RPMI7951 (cell line): ENCODE measurements at places on chromosomes 16 and 17.

GRCh38 chr17:15109608-15110007 lies 155.5 kb downstream of the PMP22 start:
- no peak for DNase-seq

GRCh38 chr17:58085039-58085715 lies 2.0 kb downstream of the DYNLL2 start:
- peak; percentile 40 for DNase-seq

DNA sequence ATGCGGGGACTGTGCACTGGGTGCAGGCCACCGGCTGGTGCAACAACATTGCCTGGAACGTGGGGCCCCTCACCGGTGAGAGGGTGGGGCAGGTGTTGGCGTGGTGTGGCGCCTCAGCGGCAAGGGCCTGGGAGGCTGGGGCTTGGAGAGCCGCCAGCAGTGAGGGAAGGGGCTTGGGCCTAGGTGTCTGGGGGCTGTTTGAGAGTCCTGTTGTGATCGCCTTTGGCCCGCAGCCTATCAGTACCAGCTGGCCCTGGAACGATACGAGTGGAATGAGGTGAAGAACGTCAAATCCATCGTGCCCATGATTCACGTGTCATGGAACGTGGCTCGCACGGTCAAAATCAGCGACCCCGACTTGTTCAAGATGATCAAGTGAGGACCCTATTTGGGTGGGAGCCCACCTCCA lies 2.6 kb upstream of the TMEM88 start:
- no peak for DNase-seq

GRCh38 chr17:81641825-81642489 lies 5.0 kb downstream of the TSPAN10 start:
- peak; percentile 63 for DNase-seq

DNA sequence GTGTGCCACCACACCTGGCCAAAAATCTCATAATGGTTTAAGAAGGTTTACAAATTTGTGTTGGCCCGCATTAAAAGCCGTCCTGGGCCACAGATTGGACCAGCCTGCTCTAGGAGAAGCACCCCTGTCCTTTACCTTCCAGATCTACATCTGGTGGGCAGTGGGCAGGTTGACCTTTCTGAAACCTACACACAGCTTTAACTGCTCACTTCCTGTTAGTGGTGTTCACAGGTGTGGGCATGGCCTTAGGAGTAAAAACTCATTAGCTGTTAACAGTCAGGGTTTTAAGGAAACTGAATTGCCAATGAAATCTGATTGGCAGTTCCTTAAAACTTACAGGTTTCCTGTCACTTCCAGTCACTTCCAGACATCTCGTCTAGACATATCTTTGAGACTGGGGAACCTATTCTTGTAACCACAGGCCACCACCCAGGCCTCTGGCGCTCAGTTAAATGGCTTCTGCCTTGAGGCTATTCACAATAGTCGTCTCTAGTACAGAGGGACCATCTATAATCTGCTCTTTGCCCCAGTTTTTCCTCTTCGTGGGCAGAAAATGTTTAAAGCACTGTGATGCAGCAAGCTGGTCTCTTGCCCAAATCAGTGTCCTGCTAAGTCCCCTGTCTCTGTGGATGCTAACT lies 29.3 kb downstream of the GNGT2 start:
- DNase-seq = no peak

- DNase-seq = peak; percentile 98
Measured at GRCh38 chr16:66618588-66619375, 14.3 kb downstream of the CMTM3 start.

DNA sequence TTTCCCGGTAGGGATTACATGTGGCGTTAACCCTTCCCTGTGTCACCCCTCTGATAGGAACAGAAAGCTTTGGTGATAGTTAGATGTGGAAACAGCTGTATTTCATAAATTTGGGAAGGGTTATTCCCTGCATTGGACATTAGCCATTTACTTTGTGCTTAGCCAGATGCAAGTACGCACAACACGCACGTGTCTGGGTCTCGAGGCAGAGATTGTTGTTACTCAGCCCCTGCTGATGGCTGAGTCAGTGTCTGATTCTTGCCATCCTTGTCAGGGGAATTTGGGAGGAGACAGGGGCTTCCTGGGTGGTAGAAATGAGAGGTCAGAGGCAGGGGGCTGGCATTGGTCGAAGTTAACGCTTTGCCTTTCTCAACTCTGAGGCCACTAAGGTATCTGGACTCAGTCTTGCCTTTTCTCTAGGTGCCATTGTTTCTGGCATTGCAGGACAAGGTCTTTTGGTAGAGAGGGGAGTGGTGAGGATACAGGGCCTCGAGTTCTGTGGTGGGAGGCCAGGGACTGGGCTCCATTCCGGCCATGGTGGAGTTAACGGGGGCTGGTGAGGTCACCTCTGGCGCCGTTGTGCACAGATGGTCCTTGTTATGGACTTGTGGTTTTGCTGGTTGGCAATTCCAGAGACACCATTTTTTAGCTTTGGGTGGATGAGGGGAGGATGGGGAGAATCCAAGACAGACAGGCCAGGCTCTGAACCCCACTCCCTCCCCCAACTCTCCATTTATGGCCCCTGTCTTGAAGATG lies 8.2 kb downstream of the MMP2 start:
- DNase-seq = peak; percentile 96

DNA sequence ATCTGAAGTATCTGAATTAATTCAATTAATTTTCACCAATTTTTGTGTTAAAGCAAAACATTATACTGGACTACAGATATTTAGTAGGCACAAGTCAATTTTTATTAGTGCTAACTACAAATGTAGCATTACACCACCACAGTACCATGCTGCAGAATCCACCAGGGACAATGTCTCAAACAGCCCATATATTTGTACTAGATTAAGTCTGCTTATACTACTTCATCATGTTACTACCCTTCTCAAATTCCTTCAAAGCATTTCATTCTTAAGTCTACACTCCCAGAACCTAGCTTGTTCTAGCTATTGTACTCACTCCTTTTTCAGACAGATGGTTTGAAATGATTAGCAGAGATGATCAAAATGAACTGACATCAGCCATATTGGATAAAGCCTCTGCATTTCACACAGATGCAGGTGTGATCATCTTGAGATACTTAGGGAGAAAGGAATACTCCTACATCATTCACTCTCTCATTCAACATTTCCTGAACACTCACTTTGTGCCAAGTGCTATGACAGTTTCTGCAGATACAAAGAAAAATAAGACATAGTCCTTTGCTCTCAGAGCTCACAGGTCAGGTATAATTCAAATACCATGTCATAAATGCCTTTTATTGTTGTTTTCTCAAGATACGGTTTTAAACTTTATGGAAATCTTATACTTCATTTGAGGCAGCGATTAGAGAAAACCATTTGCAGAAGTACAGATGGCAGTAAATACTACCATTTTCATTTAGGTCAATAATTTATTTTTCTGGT lies 47.7 kb downstream of the SMURF2 start:
- no peak for DNase-seq

DNA sequence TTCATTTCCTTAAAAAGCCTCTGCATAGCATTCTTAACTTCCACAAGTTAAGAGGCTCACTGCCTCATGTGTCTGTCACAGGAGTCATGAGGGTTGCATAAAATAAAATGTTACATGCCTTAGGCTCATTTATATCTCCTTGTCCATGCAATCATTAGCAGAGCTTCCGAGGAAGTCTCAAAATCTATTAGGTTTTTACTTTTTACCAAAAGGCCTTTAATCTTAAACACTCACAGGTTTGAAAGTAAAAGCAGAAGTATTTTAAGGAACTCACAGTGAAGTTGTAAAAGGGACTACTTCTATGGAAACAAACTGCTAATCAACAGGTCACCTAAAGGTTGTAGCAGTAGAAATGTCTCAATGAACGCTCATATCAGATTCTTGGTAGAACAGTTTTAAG lies 5.2 kb upstream of the ATP6V0A1 start:
- DNase-seq = no peak

- DNase-seq = no peak
Measured at GRCh38 chr17:81027038-81027437, 7.9 kb upstream of the BAIAP2 start.

GRCh38 chr17:74176546-74177001 lies 26.9 kb upstream of the RPL38 start:
- DNase-seq = peak; percentile 50

GRCh38 chr16:29699324-29700219 lies 20.6 kb downstream of the QPRT start:
- DNase-seq = peak; percentile 24

GRCh38 chr16:73124097-73124652 lies 76.2 kb upstream of the ZFHX3 start:
- DNase-seq = no peak

DNA sequence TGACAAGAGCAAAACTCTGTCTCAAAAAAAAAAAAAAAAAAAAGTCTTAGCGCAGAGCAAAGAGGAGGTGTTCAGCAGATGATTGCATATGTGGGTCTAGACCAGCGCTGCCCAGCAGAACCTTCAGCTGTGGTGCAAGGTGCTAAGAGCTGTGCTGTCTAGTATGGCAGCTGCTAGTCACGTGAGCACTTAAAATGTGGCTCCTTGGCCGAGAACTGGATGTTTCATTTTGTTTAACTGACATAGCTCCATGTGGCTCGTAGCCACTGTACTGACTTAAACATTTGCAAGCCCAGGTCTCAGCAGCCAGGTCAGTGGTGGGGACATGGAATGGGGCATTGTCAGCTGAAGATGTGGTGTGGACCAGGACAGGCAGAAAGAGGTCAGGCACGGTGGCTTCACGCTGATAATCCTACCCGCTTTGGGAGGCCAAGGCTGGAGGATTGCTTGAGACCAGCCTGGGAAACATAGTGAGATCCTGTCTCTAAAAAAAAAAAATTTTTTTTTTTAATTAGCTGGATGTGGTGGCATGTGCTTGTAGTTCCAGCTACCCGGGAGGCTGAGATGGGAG lies 9.2 kb downstream of the C1QTNF1 start:
- no peak for DNase-seq

GRCh38 chr17:55437159-55437605 lies 15.5 kb upstream of the MMD start:
- no peak for DNase-seq

DNA sequence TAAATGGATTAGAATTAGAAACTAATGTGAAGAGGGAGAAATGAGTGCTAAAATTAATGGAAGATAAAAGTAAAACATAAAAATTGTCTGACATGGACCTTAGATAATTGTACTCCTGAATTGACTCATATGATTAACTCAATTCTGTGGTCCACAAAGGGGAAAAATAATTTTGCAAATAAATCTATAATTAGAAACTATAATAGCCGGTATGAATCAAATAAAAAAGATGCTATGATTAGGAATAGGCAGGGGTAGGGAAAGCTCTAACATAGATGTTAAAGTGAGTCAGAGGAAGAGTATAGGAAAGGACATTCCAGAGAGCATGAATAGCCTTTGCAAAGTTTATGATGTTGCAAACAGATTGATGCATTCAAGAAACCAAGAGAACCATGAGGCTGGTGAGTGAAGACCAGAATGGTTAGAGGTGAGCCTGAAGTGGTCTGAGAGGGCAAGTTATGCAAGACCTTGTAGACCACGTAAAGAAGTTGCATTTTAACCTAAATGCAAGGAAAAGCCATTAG lies 262.1 kb upstream of the CA10 start:
- no peak for DNase-seq

GRCh38 chr17:17406225-17406624 lies 70.6 kb upstream of the MED9 start:
- DNase-seq = no peak

- peak; percentile 10 for DNase-seq
Measured at GRCh38 chr16:11034481-11034931, 90.1 kb downstream of the CLEC16A start.

DNA sequence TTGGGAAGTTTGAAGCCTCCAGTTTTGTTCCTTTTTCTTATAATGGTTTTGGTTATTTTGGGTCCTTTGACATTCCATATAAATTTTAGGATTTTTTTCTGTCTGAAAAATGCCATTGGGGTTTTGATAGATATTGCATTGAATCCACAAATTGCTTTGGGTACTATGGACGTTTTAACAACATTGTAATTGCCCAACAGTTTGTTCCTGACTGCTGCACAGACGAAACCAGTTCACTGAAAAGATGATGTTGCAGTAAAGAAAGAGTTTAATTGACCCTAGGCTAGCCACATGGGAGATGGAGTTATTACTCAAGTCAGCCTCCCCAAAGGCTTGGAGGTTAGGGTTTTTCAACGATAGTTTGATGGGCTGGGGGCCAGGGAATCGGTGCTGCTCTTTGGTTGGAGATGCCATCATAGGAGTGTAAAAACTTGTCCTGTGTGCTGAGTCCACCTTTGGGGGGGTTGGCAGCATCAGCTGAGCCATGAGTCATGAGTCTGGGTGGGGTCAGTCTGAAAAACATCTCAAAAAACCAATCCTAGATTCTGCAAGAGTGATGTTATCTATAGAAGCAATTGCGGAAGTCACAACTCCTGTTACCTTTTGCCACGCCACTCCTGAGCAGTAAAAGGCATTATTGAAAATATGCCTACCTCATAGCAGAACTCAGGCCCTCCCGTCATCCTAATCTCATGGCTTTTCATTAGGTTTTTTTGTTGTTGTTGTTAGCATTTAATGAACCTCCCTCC lies 2.7 kb upstream of the PRSS41 start:
- DNase-seq = no peak

DNA sequence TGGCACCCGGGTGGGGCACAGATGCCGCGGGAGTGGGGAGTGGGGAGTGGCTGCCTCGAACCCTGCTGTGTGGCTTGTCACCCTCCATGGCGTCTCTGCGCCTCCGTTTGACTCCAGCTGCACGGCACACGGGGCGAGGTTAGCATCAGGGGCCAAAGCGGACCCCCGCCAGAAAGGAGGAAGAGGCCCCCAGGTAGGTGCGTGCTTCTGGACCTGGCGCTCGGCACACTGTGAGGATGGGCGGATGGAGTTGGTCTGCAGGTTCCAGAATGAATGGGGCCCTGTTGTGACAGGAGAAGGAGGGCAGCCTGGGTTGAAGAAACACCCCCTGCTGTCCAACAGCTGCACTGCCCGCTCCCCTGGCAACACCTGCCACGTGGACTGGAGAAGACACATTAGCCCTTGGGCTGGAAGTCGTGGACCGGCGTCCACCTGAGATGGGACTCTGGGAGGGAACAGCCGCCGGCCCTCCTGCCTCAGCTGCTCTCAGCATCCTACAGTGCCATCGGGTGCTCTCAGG lies 9.4 kb upstream of the FASN start:
- DNase-seq = no peak

DNA sequence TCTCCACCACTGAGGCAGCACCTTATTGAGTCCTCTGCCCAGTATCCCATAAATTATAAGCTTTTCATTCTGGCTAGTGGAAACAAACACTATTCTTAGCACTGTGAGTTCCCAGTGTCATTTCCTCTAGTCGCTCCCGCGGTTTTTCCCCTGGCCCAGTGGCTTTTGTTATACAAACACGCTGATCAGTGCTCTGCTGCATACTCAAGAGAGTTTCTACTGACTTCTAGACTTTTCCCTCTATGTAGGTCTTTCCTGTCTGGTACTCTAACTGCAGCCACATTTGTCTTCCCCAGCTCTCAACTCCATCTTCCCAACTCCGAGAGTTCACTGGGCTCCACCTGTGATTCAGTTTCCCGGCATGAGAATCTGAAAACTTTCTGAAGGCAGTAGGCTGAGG lies 556.6 kb upstream of the SALL1 start:
- DNase-seq = peak; percentile 36

DNA sequence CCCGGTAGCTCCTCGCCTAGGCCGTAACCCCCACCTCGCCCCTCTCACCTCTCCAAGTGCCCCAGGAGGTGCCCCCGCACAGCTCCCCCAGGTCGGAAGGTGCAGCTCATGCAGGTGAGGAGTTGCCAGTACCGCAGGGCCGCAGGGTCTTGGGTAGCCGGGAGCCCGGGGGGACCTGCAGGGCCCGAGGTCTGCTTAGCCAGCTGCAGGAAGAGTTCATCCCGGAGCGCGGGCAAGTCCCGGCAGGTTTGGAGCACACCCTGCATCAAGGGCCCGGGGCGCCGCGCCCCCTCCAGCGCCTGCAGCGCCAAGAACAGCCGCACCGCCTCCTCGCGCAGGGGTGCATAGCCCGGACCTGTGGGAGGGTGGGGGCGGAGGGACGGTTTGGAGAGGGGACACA lies 4.8 kb downstream of the PLEKHH3 start:
- DNase-seq = no peak
